ENCODE measurements at places on chromosomes 4 and X.

- no peak for DNase-seq
Observed at GRCh38 chrX:30793075-30793766, 95.8 kb downstream of the TAB3 start.

- no peak for DNase-seq
Observed at GRCh38 chr4:108445716-108446115, 174.7 kb upstream of the RPL34 start.

DNA sequence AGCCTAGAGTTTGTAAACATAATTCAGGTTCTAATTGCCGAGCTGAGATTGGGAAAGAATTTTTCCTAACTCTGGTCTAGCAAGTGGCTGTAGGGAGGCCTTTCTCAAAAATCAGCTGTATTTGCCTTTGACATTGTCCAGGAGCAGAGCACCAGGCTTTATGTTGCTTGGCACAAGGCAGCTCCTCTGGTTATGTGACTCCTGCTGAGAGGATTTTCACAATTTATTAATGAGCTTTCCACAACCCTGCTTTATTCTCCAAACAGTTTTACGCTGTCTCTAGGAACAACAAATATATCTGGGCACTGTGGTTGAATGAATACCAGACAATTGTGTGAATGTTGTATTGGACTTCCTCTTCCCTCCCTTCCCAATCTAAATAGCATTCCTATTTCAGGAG is 14.9 kb downstream of the LSM6 start:
- DNase-seq, result no peak

GRCh38 chr4:163623787-163624186 is 129.3 kb downstream of the TMA16 start:
- no peak for DNase-seq

DNA sequence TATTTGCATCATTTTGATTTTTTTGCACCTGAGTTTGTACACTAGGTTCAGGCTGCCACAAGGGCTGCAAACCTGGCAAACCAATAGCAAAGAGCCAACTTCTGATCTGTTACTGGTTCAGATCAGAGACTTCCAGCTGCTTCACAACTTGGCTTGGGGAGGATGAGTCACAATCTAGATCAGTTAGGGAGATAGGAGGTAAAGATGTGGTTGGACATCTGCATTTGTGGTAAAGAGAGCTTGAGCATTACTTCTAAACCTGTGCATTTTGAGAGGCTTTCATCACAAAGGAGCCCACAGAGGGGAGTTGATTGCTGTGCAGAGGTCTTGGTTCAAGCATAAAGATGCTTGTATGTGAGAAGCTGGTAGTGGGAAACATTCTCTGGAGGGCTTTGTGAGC is 34.5 kb downstream of the LINC00632 start:
- no peak for DNase-seq

- no peak for DNase-seq
Observed at GRCh38 chr4:94345266-94345665, 2.6 kb upstream of the HPGDS start.

- no peak for DNase-seq
Observed at GRCh38 chrX:130261296-130261893, 7.3 kb downstream of the ZNF280C start.

GRCh38 chr4:122458625-122459024 is 2.1 kb upstream of the IL2 start:
- DNase-seq, result no peak

- DNase-seq, result no peak
Observed at GRCh38 chr4:97866821-97867556, 276.3 kb downstream of the STPG2 start.

DNA sequence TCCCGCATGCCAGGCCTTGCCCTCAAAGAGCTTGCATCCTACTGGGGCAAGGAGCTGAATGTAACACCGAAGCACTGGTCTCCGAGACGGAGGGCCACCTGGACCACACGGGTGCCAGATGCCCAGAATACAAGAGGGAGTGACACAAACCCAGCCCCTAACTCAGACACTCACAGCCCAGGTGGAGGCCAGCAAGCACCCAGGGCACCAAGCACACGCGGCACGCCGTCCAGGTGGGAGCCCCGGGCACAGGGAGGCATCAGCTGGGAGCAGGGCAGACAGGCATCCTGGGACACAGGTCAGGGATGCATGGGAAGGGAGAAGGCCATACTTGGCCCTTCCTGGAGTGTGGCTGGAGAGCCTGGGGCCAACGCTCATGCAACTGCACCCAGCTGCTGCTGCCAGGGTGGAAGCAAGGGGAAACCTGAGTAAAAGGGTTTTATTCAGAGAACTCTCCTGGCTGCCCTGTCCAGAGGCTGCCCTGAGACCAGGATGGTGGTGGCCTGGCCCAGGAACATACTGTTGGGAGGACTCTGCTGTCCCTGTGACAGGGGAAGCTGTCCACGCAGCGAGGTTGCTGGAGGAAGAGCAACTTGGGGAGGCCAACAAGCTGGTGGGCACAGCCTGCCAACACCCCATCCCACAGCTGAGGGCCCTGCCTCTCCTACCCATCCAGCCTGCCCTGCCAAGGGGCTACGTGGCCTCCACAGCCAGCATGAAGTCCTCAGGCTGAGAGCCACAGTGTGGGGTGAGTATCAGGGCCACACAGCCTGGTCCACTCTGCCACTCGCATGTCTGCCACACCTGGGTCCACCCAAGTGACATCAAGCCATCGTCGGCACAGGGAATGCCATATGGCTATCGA is 22.2 kb upstream of the PPP2R2C start:
- no peak for DNase-seq

DNA sequence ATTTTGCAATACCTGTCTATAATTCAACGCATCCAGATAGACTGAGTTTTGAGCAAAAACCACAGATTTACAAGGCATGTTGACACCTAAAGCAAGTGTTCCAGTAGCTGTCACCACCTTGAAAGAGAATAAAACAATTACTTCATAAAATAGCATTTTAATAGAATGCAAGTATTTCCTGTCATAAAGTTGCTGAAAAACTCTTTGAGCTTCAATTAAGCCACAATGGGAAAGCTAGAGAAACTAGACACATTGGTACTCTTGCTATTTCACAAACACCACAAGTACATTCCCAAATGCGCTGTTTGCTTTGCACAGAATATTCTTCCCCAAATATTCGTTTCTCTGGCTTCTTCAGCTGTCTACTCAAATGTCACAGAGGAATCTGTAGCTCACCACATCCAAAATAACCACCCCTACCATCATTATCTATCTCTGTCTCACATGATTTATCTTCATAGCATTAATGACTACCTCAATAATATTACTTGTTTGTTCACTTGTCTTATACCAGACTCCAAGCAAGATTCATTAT is 70.3 kb downstream of the DDX60 start:
- DNase-seq, result no peak

DNA sequence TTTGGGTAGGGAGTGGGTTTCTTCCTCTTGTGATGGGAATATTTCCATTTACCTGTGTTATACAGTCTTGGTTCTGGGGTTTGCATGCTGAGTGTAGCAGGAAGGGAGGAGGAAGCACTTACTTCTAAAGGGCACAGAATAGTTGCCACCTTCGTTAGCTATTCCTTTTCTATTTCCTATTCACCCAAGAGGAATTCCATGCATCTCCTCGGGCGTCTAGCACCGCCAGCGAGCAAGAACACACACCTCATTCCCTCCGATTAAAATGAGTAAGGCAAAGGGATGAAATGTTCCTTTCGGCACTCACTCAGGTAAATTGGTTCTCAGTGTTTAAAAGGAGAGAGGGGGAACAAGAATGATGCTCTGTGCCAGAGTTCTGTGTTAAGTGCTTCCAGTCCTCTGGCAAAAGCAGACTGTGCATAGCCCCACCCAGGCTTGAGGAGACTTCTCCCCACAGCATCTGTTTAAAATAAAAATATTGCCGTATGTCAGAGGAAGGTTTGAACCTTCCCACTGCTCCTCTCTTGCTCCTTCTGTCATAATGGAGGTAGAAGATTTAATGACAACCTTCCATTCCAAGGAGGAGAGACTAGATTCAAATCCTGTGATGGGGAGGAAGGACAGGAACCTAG is 351.4 kb downstream of the PTTG2 start:
- DNase-seq, result no peak

DNA sequence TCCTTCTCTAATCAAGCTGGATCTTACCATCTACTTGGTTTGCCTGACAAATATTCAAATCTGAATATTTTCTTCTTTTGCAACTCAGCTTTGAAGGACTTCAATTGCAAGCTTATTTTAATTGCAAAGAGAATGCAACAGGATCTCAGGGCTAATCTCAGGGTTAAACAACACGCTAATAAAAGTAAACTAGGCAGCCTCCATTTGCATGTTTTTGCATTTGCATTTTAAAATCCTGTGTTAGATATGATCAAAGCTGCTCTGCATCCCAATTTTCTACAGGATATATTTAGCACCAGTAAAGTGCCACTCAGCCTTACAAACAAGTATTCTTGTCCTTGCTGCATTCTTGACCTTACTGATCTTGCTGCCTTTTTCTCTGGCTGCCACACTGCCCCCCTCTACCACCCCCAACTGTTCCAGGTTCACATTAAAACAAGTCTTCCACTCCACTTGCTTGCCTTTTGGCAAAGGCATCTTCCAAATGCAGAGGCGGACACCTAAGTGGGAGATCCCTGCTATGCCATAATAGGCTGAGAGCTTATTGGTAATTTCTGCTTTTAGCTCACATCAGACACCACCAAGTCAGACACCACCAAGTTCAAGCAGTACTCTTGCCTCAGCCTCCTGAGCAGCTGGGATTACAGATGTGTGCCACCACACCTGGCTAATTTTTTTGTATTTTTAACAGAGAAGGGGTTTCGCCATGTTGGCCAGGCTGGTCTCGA is 48.1 kb downstream of the GPRIN3 start:
- no peak for DNase-seq

DNA sequence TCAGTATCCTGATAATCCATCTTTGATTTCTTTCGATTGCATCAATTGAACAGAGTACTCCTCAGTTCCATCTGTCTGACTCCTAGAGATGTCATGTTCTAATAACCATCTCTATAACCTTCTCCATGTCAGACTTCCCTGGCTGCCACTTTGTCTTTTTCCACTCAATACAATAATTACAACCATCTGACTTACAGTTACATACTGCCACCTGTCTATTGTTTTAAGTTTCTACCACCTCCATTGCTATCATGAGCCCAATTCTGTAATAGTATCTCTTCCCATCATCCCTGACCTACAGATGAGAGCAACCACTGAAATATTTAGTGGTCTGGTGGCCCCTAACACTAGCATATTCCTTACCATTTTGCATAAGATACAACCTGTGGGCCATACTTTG is 439.2 kb upstream of the FAM47C start:
- no peak for DNase-seq

DNA sequence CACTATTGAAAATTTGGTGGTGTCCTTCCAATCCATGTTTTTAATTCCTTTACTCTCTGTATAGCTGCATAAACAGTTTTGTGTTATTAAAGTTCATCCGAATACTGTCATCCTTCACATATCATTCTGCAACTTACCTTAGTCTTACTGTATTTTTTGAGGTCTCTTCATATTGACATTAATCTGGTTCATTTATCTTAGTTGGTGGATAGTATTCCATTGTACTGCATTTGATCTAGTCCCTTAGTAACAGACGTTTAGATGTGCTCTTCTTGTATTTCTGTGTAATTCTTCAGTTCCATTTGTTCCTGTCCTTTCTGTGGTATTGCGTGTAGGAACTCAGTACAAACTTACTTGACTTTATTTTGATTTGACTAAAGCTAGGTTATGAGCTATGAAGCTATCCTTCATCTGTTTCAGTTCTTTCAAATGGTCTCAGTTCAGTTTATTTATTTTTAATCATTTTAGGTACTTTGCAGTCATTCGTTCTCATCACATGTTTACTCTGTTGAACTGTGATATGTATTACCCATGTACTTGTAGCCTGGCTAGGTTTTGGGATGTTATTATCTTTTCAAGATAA is 41.3 kb downstream of the RAPGEF2 start:
- no peak for DNase-seq

- no peak for DNase-seq
Observed at GRCh38 chr4:7842384-7843279, 97.0 kb downstream of the AFAP1 start.

DNA sequence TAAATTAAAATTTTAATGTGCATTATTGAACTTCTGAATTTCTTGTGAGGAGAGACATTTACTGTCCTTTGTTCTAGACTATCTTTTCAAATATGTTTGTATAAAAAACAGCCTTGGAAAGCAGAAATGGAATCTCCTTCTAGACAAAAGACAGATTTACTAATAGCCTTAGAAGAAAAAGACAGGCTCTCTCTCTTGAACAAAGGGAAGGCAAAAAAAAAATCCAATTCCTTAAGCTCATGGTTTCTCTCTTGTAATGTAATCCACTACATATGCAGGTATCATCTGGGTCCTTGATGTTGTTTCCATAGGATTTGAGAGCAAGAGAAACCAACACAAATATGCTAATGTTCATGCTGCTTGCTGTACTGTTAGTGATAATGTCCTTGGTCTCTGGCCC is 106.0 kb downstream of the TBCK start:
- DNase-seq, result no peak

GRCh38 chr4:26028793-26029567 is 115.0 kb downstream of the SMIM20 start:
- DNase-seq, result peak; percentile 38

GRCh38 chrX:52346174-52347165 is 22.4 kb upstream of the XAGE2 start:
- DNase-seq, result no peak

DNA sequence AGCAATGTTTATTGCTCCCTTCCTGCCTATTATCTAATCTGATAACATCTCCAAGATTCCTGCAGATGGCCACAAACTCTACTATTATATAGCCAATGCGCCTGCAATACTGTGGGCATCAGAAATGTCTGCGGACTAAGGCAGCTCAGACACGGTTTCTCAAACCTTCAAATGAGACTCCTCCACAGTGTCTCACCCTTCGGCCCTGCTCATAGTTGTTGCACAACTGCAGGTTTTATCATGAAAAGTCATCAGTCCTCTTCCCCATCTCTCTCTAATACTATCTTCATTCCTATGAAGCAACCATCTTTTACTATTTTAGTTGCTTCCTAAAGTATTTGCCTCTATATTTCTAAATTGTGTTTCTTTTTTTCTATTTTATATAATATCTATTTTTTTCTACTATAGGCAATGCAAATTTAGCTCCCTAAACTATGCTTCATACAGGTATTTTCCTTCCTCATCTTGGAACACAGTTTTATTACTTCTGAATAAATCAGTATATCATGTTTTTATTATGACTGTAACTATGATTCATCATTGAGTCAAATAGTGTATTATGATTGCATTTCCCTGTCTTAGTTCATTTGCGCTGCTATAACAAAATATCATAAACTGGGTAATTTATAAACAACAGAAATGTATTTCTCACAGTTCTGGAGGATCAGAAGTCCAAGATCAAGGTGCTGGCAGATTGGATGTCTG is 129.7 kb upstream of the EDNRA start:
- no peak for DNase-seq

DNA sequence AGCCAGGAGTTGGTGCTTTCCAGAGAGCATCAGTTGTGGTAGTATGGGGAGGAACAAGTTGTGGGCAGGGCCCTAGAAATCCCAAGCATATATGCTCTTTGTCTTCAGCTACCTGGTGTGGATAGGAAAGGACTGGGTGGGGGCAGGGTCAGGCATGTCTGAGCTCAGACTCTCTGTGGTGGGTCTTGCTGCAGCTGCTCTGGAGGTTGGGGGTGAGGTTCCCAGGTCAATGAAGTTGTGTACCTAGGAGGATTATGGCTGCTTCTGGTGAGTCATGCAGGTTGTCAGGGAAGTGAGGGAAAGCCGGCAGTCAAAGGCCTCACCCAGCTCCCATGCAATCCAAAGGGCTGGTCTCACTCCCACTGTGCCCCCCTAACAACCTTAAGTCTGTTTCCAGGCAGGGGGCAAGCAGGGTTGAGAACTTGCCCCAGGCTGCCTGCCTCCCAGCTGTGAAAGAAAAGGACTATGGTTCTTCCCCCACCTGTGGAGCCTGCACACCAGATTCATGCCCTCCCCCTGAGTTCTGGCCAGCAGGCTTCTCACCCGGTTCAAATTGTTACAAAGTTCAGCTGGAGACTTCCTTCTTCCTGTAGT is 30.4 kb upstream of the QRFPR start:
- no peak for DNase-seq
